ENCODE measurements at places on chromosomes 11 and 22.

- DNase-seq = no peak
These were observed 393.1 kb downstream of the TMEM135 start for GRCh38 chr11:87430821-87431220.

GRCh38 chr11:326842-327580 is 6.4 kb upstream of the IFITM3 start:
- no peak for DNase-seq

DNA sequence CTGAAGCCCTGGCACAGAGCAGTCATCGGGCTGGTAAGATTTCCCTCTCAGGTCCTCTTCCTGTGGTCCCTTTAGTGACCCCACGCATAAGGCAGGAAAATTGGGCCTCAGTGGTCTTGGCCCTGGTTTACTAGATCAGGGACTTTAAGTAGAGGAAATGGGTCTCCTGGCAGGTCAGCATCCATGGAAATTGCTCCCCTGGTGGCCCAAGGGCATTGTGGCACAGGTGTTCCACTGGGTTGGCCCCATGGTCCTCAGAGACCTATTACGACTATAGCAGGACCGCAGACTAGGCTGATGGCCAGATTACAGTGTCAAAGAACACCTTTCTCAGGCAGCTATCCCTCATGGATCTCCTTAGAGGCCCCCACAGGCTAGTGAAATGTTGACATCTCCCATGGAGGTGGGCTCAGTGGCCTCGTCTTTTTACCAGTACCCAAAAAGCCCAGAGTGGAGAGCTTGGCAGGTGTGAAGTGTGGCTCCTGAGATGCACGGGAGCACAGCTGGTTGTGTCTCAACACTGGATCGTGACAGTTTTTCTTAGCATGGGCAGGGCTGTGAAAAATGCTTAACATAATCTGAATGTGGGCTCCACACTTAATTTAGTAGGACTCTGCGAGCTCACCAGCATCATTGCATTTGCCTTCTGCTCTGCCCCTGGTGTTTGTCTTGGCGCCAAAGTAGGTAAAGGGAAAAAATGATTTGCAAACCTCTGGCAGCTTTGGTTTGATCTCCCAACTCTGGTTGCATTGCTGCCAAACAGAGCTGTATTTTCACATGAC is 74.2 kb downstream of the ZBTB16 start:
- no peak for DNase-seq

DNA sequence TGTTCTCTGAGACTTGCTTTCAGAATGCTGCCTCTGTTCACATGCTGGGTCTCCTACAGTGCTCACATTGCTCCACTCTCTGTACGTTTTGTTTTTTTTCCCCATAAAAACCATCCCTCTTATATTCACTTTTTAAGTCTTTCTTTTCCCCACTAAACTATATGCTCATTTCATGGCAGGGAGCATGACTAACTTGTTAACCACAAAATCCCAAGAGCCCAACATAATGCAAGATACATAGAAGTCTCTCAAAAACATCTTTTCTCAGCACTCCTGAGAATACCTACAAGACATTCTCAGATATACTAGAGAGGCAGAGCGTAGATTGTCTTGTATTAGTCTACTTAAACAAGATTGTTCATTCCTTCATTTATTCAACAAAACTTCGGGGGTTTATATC is 73.3 kb downstream of the FAM76B start:
- DNase-seq = no peak

- no peak for DNase-seq
These were observed 134.3 kb downstream of the NECTIN1 start for GRCh38 chr11:119594639-119595249.

GRCh38 chr11:123260511-123261211 is 65.6 kb upstream of the CLMP start:
- DNase-seq = no peak

DNA sequence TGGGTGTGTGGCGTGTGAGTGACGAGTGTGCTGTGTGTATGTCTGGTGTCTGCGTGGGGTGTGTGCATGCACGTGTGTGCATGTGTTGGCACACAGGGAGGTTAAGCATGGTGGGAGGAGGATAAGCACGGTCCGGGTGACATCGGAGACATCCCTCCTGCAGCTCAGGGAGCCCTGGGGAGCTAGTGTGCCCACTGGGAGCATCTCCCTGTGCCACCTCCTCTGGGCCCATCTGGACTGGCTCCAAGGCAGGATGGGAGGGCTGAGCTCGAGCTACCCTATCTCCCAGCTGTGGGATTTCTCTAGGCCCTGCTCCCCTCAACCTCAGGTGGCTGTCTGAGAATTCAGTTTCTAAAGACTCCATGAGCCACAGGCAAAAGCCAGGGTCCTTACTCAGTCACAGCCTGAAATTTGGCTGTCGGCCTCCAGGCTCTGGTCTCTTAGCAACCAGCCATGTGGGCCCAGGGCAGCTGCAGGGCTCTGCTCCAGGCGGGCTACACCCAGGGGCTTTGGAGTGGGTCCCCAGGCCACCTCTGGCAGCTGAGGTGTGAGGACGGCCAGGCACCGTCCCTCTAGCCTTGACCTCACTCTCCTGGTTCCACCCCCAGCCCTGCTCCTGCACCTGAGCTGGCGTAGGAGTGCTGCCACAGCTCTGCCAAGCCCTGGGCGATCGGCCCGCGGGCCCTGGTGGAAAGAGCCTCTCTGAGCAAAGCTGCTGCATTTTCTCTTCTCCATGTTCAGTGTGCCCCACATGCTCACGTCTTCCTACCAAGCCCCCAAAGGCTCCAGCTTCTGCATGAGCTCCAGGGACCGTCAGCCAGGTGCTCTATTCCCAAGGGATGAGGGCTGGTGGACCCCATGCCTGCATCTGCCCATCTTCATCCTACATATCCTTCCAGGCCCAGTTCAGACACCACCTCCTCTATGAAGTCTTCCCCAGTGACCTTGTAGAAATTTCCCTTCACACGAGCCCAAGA is 39.7 kb downstream of the RTL6 start:
- no peak for DNase-seq

DNA sequence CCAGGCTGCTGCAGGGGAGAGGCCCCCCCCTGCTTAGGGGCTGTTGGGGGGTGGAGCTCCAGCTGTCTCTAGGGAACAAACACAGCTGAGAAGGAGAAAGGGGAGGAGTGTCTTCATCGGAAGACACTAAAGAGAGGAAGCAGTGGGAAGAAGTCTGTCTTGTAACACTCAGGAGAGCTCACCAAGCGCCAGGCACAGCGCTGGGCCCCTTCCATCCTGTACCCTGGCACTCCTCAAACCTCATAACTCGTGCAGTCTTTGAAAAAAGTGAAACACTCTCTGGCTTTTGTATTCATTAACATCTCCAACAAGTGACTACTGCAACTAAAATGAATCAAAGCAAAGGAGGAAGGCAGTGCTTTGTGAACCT is 67.4 kb upstream of the PRDM11 start:
- peak; percentile 20 for DNase-seq

- no peak for DNase-seq
These were observed 438.1 kb downstream of the SOX6 start for GRCh38 chr11:15918212-15918611.

DNA sequence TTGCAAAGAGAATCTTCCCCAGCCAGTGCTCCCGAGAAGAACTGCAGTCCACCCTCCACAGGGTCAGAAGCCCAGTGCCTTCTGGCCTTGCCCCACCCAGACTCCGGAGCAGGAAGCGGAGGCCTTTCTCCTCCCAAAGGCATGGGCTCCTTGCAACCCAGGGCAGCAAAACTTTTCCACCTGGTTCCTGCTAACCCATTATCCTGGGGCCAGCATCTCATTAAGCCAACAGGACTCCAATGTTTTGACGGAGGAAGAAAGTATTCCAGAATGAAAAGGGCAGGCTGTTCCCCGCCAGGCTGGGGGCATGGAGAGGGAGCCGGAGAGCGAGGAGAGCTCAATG is 88.1 kb downstream of the RTL6 start:
- DNase-seq = no peak

DNA sequence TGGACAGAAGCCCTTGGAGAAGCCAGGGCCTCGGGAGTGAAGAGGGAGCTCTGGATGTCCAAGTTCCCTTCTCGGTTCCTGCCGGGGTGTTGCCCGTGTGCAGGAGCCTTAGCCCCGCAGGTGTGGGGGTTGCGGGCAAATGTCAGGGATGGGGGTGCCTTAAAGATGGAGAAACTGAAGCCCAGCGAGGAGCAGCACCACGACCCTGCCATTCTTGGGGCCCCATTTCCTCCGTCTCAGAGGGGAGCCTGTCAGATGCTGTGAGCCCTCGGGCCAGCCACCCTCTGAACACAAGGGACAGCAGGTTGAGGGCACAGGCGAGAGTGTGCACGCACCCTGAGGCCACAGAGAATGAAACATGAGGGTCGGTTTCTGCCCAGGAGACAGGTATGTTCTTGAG is 6.3 kb downstream of the OSBPL5 start:
- no peak for DNase-seq

DNA sequence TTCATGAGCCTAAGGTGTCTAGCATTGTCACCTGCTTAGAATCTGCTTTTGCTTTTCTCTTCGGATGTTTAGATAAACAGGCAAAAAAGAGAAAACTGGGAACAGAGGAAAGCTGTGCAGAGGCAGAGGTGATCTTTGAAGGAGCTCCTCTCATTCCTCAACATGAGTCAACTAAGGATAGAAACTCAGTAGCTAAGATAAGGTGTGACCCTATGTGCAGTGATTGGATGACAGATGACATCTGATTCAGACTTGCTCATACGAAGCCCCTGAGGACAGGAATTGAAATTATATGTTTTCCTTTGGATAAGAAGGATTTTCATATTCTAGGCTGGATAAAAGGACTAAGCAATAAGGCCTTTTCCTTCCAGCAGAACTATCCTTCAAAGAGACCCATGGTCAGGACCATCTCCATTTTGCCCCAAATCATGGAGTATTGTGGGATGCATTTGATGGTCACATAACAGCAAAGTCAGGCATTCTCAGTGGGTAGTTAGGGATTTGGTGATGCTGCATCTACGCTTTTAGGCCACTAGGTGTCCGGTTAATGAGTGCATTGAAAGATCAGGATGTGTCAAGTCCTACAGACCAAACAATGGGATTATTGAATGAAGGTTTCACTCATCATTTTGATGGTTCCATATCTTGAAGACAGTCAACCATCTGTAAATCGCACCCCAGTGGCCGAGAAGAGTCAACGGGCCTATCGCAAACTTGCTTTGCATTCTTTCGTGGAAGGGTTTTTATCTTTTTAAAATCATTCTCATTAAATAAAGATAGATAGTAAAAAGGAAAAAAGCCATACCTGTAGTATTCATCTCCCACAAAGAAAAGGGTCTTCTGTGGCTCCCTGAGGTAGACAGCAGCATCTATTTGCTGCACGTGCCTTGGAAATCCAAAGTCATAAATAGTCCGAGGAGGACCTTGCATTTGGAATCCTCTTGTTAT is 32.2 kb downstream of the MMP20 start:
- no peak for DNase-seq

DNA sequence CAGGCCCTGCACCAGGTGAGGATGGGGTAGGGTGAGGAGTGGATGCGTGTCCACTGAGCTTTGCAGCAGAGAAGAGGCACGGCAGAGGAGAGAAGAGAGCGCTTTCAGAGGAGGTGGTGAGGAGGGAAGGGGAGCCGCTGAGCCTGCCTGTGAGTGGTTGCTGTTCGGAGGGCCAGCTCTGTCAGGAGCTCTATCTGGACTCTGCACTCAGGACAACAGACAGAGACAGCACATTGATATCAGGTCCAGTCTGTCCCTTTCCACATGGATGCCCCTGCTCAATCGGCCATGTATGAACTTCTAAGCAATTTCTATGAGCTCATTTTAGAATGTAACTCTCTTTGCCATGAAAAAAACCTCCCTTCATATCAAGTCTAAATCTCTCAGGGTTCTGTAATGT is 158.6 kb downstream of the KIRREL3 start:
- DNase-seq = no peak

GRCh38 chr22:34702279-34702678 is 363.7 kb upstream of the ISX start:
- DNase-seq = no peak

- no peak for DNase-seq
These were observed 205.7 kb downstream of the SNX19 start for GRCh38 chr11:130710497-130711012.

DNA sequence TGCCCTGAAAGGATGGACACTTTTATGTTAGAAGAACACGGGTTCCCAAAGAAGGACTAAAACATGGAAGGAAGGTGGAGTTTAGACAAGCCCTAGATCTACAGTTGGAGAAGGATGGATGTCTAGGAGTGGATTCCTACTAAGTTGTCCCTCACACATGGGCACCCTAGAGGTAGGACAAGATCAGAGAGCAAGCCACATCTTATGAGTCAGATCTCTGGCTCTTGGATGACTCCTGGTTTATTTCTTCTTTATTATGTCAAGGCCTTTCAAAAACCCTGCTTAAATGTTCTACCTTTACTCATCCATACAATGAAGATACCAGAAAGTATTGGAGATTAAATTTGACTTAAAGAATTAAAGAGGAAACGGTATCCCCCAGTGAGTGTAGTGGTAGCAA is 34.4 kb downstream of the PRCP start:
- no peak for DNase-seq

DNA sequence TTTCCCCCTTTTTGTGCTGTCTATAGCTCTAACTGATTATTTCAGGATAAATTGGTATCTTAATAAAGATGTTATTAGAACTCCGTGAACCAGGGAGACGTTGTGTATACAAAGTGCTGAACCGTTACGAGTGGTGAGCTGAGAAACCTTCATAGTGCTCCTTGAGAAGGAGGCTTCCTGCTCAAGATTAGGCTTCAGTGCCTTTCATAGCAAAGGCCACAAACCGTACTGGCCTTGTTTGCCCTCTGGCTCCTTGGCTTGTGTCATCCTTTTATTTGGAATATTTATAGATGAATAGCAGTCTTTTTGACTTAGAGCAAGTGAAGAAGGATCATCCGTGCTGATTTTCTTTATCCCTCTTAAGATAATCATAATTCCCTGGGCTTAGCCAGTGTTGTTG is 16.3 kb downstream of the EIF3L start:
- no peak for DNase-seq

DNA sequence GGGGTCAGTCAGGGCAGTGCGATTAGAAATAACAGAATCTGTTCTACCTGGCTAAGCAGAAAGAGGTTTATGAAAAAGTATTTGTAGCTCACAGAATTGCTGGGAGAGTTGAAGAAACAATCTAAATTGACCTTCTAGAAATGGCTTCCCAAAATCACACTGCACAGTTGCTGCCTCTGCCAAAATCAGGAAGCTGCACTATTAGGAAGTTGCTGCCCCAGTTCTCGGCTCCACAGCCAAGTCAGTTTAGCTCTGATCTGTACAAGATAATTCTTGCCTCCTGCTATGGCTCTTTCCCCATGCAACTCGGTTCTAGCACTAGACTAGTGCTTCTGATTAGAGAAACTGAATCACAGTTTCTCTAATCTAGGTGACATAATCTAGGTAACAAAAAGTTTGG is 16.0 kb upstream of the CCDC90B start:
- DNase-seq = no peak
